ENCODE measurements at places on chromosomes 6 and 20. TPM values are rescaled to one million over a fixed set of nuclear protein-coding genes. Genes with fewer than 3 reads are reported as not detected.

ID4 gene
- 6.8 TPM for total RNA-seq

ELOVL2 gene
- 1.8 TPM for total RNA-seq

TBC1D32 gene
- total RNA-seq, result 4.0 TPM

SLC35D3 gene
- total RNA-seq, result not detected

CST3 gene
- 486 TPM for total RNA-seq

DEF6 gene
- total RNA-seq, result 1.7 TPM

ABHD16B gene
- total RNA-seq, result not detected

PLG gene
- not detected for total RNA-seq

PXDC1 gene
- 31.7 TPM for total RNA-seq

TP53INP2 gene
- 117 TPM for total RNA-seq

EPHA7 gene
- 6.2 TPM for total RNA-seq

ZNF292 gene
- 34.5 TPM for total RNA-seq

GRM1 gene
- 8.5 TPM for total RNA-seq

TREM1 gene
- 2.6 TPM for total RNA-seq

TNFRSF6B gene
- total RNA-seq, result not detected

DEFB124 gene
- total RNA-seq, result not detected

CRISP3 gene
- total RNA-seq, result 0.32 TPM

TMEM170B gene
- 4.2 TPM for total RNA-seq

CASS4 gene
- total RNA-seq, result 0.30 TPM

C6orf58 gene
- total RNA-seq, result not detected

SPATA25 gene
- total RNA-seq, result 3.3 TPM

CYP21A2 gene
- 2.0 TPM for total RNA-seq

ZBTB46 gene
- 17.4 TPM for total RNA-seq

ATXN1 gene
- total RNA-seq, result 40.2 TPM

KCNS1 gene
- total RNA-seq, result 0.08 TPM

MLIP gene
- 319 TPM for total RNA-seq

ADGRF4 gene
- total RNA-seq, result not detected

HNF4A gene
- total RNA-seq, result not detected

NHLRC1 gene
- total RNA-seq, result 1.6 TPM

SLC35F1 gene
- total RNA-seq, result 7.7 TPM

TCP11 gene
- not detected for total RNA-seq

MYMX gene
- total RNA-seq, result 0.30 TPM

TFAP2A gene
- 0.54 TPM for total RNA-seq

CHRNA4 gene
- 0.16 TPM for total RNA-seq

PI16 gene
- 11.9 TPM for total RNA-seq

CLPSL2 gene
- total RNA-seq, result not detected

GPR6 gene
- total RNA-seq, result not detected

ZC2HC1B gene
- total RNA-seq, result not detected

MYB gene
- 0.24 TPM for total RNA-seq

PRICKLE4 gene
- total RNA-seq, result 1.7 TPM

C20orf96 gene
- 3.7 TPM for total RNA-seq

EXOC2 gene
- total RNA-seq, result 16.2 TPM

DEFB132 gene
- not detected for total RNA-seq

LPA gene
- total RNA-seq, result not detected

OPN5 gene
- total RNA-seq, result not detected

SLC17A1 gene
- not detected for total RNA-seq

FAM217A gene
- not detected for total RNA-seq

HSPA12B gene
- 9.2 TPM for total RNA-seq

HEY2 gene
- 12.3 TPM for total RNA-seq

OR2H2 gene
- not detected for total RNA-seq

PLA2G7 gene
- 0.46 TPM for total RNA-seq

FNDC11 gene
- total RNA-seq, result not detected

F13A1 gene
- total RNA-seq, result 50.9 TPM

COL9A1 gene
- total RNA-seq, result 2.6 TPM

SPINT4 gene
- not detected for total RNA-seq
